Bladder microvascular endothelial cell (primary cell): ENCODE measurements at places on chromosomes 2 and 18. TPM values are rescaled to one million over a fixed set of nuclear protein-coding genes. Genes with fewer than 3 reads are reported as not detected.

PROM2 gene
- 0.44 TPM in 1 of 2 replicates, not detected in the other for total RNA-seq

PLCL1 gene
- 2.0 and 2.1 TPM in 2 replicates for total RNA-seq

ACVR1C gene
- under 0.01 TPM in 1 of 2 replicates, not detected in the other for total RNA-seq

RABL2A gene
- total RNA-seq: 1.6 and 7.2 TPM in 2 replicates

SERPINB5 gene
- under 0.01 TPM in 1 of 2 replicates, not detected in the other for total RNA-seq
